Muscle of back (tissue), 13 donors: ENCODE measurements at places on chromosomes 4 and X.

DNA sequence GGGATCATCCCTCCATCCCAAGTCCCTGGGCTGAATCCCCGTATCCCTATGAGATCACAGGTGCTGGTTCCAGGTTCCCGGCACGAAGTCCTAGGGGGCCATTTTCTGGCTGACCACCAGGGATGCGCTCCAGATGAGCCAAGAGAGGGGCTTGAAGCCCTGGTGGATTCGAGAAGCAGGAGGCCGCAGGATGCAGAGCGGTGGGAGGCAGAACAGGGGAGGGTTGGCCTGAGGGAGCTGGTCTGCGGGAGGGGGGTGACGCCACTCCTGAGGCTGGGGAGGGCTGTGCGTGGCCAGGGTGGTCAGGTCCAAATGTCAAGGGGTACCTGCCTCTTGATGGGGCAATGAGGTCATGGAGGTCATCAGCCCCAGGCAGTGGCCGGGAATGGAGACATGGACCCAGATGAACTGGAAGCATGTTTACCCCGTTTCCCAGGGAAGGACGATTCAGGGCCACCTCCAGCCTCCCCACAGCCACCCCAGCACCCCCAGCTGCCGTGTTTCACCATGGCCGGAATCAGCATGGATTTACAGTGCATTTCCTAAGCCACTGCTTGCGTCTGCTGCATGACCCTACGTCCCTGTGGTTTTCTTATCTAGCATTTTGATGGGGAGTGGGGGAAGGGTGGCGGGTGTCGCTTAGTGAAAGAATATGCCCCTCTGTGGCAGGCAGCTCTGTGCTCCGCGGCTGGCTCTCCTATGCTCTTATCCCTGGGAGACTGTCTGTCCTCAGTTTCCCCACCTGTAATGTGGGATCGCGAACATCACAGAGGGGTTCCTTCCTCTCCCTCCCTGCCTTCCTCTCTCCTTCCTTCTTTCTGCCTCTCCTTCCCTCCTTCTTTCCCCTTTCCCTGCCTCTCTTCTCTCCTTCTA is 17.0 kb upstream of the HTRA3 start:
- no peak for DNase-seq

GRCh38 chr4:110504084-110504435 is 28.1 kb downstream of the ENPEP start:
- DNase-seq: no peak

DNA sequence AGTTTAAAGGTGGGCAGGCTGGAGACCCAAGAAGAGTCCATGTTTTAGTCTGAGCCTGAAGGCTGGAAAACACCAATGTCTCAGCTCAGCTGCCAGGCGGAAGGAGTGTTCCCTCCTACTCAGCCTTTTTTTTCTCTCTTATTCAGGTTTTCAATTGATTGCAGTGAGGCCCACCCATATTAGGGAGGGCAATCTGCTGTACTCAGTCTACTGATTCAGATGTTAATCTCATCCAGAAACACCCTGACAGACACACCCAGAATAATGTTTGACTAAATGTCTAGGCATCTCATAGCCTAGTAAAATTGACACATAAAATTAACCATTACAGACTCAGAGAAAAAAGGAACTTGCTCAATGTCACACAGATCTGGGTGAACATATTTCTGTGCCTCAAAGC is 347.1 kb downstream of the GBA3 start:
- no peak for DNase-seq

GRCh38 chrX:13996650-13997049 is 33.0 kb downstream of the GEMIN8 start:
- no peak for DNase-seq
